ENCODE measurements at places on chromosomes 6 and 20.

- H3K4me1 ChIP-seq, result peaks cover 12% of the 10 kb centered on the region
- H3K27me3 ChIP-seq, result no peaks in the 10 kb centered on the region
- no peak overlapping the region for H3K27ac ChIP-seq
- H3K36me3 ChIP-seq, result no peaks in the 10 kb centered on the region
These were observed 14.3 kb downstream of the B4GALT5 start for GRCh38 chr20:49699200-49699992.

GRCh38 chr6:15426901-15427300, 181.0 kb downstream of the JARID2 start:
- H3K4me3 ChIP-seq, result no peak overlapping the region
- H3K27me3 ChIP-seq, result no peaks in the 10 kb centered on the region
- peaks cover 22% of the 10 kb centered on the region for H3K4me1 ChIP-seq
- DNase-seq, result no peak
- no peak overlapping the region for H3K27ac ChIP-seq

DNA sequence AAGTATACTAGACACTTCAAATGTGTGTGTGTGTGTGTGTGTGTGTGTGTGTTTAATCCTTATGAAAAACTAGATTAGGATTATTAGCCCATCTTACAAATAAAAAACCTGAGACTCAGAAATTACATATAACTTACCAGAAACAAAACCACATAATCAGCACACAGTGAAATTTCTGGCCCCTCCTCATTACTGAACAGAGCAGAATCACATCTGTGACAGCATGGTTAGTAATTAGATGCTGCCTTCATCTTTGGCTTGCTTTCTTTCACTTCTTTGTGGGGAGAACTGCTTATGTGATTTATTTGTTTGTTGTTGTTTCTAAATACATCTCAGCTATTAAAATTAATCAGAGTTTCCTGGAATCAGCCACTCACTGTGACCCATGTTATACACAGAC, 267.1 kb downstream of the TENT5A start:
- H3K27me3 ChIP-seq, result no peaks in the 10 kb centered on the region
- H3K36me3 ChIP-seq, result no peaks in the 10 kb centered on the region
- no peak overlapping the region for H3K27ac ChIP-seq
- no peak for DNase-seq
- H3K4me3 ChIP-seq, result no peak overlapping the region
- no peaks in the 10 kb centered on the region for H3K4me1 ChIP-seq

- no peaks in the 10 kb centered on the region for H3K36me3 ChIP-seq
- H3K27ac ChIP-seq, result no peak overlapping the region
- no peaks in the 10 kb centered on the region for H3K27me3 ChIP-seq
- H3K4me1 ChIP-seq, result no peaks in the 10 kb centered on the region
- no peak for DNase-seq
- H3K4me3 ChIP-seq, result no peak overlapping the region
These were observed 155.2 kb downstream of the DOK5 start for GRCh38 chr20:54630582-54630981.

DNA sequence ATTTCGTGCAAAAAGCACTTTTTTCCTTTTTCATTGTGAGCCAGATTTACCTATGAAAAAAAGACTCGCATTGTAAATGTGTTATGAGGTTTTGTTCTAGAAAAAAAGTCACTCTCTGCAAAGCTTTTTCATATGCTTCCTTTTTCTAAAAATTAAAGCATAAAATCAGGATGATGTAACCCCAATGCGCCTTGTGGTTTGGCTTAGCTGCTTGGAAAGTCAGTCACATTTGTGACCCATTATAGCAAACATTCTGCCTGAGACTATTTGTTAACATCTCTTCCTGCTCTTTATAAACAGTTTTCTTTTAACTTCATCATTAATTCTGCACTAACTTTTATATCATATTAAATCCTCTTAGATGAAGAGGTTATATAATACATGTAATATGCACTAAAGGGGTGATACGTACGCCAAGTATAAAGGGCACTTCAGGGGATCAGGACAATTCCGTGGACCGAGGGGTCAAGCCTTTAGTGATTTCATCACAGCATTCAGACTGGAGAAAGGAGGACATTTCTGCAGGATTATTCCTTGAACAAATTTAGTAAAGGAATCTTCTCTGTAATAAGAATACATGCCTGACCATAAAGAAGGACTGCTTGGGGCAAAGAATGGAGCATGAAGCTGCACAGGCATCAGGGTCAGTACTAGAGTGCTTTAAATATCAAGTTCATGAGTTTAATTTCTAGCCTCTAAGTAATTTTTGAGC, 48.1 kb upstream of the SMLR1 start:
- no peak overlapping the region for H3K27ac ChIP-seq
- peak; percentile 79 for DNase-seq
- no peak overlapping the region for H3K4me3 ChIP-seq
- peaks cover 2% of the 10 kb centered on the region for H3K4me1 ChIP-seq
- no peaks in the 10 kb centered on the region for H3K27me3 ChIP-seq

DNA sequence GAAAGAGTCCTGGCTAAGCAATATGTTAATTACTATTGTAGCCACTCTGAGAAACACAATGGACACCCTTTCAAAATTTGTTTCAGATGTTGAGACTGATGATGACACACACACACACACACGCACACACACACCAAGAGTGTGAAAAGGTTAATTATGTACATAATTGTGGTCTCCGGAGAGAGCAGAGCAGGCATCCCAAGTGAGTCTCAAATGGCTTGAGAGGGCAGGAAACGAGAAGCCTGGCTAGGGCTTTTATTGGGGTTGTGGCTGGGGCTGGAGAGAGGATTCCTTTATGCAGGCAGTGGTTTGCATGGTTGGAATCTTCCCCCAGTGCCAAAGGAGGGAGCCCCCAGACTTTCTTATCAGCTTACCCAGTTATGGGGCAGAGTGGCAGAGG, 38.2 kb upstream of the NKX2-4 start:
- no peaks in the 10 kb centered on the region for H3K4me1 ChIP-seq
- no peak overlapping the region for H3K4me3 ChIP-seq
- no peak overlapping the region for H3K27ac ChIP-seq
- DNase-seq, result no peak
- peaks cover under 1% of the 10 kb centered on the region for H3K27me3 ChIP-seq

DNA sequence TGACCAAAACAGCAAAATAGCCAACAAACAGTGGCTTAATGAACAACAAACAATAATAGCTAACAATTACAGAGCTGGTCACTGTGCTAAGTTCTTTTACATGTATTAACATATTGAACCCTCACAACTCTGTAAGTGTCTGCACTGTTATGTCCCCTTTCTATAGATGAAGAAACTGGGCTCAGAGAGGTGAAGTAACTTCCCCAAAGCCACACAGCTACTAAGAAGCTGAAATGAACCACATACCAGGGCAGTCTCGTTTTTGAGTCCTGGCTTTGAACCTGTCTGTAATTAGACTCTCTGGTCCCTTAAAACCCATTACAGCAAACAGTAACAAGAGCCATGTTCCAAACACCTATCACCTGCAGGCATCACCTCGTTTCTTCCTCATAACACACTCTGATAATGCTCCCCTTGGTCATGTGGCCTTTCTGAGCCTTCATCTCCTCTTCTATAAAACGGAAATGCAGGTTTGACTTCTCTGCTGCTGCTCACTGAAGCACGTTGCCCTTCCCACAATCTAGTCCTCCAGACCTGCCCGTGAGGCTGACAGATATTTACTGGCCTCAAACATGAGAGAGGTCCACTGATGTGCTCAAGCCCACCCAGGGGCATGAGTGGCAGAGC, 23.3 kb downstream of the KCNK15 start:
- no peaks in the 10 kb centered on the region for H3K36me3 ChIP-seq
- H3K4me3 ChIP-seq, result no peak overlapping the region
- peaks cover 40% of the 10 kb centered on the region for H3K27me3 ChIP-seq
- DNase-seq, result no peak

DNA sequence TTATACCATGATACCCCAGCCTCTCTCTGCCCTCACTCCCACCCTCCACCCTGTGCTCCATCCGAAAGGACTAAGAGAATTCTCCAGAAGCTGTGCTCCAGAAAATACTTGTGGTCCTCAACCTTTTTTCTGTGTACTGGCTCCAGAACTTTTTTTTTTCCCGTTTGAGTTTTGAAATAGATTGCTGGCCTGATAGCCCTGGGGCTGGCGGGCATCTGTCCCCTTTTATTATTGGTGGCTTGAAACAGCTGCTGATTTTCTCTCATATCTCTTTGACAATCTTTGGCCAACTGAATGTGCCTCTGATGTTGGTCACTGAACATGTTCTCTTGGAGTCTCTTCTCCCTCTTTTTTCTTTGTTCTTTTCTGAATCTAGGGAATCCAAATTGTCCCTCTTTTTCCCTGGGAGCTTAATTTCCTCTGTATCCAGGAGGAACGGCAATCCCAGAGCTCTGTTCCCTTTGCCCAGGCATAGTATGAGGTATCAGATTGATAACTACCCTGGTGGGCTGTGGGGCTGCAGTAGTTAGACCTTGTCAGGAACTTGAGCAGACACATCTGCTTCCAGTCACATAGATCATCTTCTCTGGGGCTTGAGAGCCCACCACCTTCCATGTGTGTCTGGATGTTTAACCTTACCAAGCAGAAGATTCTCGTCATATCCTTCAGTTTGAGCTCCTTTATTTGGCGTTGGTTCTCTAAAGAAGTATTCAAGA, 1.6 kb downstream of the PPARD start:
- no peak for DNase-seq
- peaks cover 14% of the 10 kb centered on the region for H3K4me1 ChIP-seq
- peak overlapping the region; percentile 83 for H3K27ac ChIP-seq
- peaks cover 28% of the 10 kb centered on the region for H3K36me3 ChIP-seq
- H3K4me3 ChIP-seq, result peak overlapping the region; percentile 64

DNA sequence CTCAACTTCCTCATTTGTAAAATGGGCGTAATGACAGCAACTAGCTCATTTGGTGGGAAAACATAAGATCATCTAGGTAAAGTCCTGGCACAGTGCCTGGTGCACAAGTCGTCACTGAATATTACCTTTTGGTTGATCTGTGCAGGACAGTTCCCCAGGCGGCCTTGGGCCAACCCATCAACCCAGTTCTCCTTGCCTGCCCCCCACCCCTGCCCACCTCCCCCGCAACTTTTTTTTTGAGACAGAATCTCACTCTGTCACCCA, 99.2 kb downstream of the JPH2 start:
- H3K4me3 ChIP-seq, result no peak overlapping the region
- peaks cover 7% of the 10 kb centered on the region for H3K4me1 ChIP-seq
- no peak for DNase-seq

GRCh38 chr6:25519856-25520255, 132.2 kb upstream of the SCGN start:
- no peaks in the 10 kb centered on the region for H3K36me3 ChIP-seq
- no peak for DNase-seq
- no peaks in the 10 kb centered on the region for H3K27me3 ChIP-seq
- H3K4me1 ChIP-seq, result no peaks in the 10 kb centered on the region

DNA sequence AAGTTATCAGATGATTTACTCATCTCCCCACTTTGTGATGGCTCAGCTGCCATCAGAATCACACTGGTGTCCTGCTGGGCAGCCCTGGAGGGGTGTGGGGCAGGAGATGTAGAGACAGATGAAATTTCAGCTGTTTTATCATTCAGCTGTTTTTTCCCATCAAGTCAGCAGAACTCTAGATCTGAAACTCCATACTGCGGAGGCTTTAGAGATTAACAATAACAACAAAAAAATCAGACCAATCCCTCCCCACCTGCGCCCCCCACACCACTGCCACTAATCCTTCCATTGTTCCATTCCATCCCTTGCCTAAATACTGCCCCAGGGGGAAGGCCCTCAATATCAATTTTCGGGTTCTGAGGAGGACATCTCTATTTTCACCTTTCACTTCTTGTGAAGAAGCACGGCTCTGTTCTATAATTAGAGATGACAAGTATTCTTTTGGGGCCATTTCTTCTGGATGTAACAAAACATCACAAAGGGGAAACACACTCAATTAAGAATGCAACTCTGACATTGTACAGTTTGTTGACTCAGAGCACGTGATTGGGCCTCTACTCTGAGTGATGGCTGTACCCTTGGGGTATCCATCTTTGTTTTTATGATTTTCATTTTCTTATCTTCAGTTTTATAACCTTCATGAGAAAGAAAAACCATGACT, 396.3 kb downstream of the ZFAND3 start:
- DNase-seq, result no peak
- no peak overlapping the region for H3K4me3 ChIP-seq
- peaks cover 5% of the 10 kb centered on the region for H3K4me1 ChIP-seq
- no peak overlapping the region for H3K27ac ChIP-seq
- no peaks in the 10 kb centered on the region for H3K27me3 ChIP-seq
- no peaks in the 10 kb centered on the region for H3K36me3 ChIP-seq

GRCh38 chr6:134636186-134636799, 313.6 kb downstream of the ALDH8A1 start:
- H3K27ac ChIP-seq, result no peak overlapping the region
- no peak overlapping the region for H3K4me3 ChIP-seq
- peaks cover 3% of the 10 kb centered on the region for H3K4me1 ChIP-seq
- no peaks in the 10 kb centered on the region for H3K27me3 ChIP-seq
- H3K36me3 ChIP-seq, result no peaks in the 10 kb centered on the region

- H3K4me3 ChIP-seq, result no peak overlapping the region
- no peak for DNase-seq
- H3K27me3 ChIP-seq, result no peaks in the 10 kb centered on the region
- no peak overlapping the region for H3K27ac ChIP-seq
- H3K36me3 ChIP-seq, result no peaks in the 10 kb centered on the region
These were observed 1121.7 kb upstream of the MAP3K7 start for GRCh38 chr6:91708534-91708933.

DNA sequence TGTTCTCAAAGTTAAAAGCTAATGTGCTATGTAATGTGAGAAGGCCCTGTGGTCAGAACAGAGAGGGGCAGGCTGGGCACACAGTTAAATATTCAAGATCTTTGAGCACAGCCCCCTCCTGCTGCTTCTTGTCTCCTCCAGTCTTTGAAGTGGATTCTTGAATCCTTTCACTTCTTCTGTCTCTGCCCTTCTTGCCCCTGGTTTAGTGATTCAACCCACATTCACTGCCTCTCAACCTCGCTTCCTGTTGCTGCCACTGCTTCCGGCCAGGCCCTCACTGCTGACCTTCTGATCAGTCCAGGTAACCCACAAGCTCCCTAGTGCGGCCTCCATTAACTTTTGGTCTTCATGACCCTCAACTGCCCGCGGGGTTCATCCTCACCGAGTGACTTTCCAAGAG, 417.3 kb upstream of the NOX3 start:
- no peak overlapping the region for H3K27ac ChIP-seq
- no peaks in the 10 kb centered on the region for H3K36me3 ChIP-seq
- H3K4me1 ChIP-seq, result no peaks in the 10 kb centered on the region
- no peak for DNase-seq
- H3K4me3 ChIP-seq, result no peak overlapping the region
- no peaks in the 10 kb centered on the region for H3K27me3 ChIP-seq
